ENCODE measurements at places on chromosomes 2 and 18.

GRCh38 chr2:172198908-172199307 is 96.2 kb upstream of the DLX2 start:
- DNase-seq = no peak

DNA sequence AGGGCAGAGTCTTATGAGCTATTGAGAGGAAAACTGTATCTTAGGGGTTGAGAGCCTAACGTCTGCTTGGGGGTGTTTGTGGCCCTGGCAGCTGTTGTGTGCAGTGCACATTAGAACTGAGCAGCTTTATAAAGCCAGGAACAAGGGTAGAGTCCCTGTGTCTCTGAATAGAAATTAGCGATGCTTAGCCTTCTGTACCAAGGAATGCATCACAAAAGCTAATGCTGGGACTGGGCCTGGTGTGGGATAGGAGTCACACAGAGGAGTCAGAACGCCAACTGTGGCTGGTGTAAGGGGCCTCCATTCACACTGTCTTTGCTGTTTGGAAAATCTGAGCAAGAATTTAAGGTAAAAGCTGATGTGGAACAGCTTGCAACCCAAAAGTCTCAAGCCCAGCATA is 283.2 kb downstream of the SOX11 start:
- DNase-seq = no peak

DNA sequence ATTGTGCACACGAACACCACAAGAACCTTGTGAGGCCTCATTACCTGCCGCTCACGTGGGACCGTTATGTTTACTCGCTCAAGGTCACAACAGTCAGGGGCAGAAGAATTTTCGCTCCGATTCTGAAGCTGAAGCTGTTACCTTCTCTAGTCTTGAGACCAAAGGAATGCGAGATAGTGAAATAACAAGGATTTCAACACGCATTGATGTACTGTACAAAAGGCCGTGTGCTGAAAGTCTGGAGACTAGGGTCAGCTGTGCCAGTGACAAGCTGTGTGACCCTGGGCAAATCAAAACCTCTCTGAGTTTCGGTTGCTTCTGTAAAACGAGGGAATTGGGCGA is 583 bp downstream of the NEMP2 start:
- DNase-seq = no peak

GRCh38 chr2:149307014-149307413 is 23.4 kb upstream of the LYPD6 start:
- DNase-seq = no peak

DNA sequence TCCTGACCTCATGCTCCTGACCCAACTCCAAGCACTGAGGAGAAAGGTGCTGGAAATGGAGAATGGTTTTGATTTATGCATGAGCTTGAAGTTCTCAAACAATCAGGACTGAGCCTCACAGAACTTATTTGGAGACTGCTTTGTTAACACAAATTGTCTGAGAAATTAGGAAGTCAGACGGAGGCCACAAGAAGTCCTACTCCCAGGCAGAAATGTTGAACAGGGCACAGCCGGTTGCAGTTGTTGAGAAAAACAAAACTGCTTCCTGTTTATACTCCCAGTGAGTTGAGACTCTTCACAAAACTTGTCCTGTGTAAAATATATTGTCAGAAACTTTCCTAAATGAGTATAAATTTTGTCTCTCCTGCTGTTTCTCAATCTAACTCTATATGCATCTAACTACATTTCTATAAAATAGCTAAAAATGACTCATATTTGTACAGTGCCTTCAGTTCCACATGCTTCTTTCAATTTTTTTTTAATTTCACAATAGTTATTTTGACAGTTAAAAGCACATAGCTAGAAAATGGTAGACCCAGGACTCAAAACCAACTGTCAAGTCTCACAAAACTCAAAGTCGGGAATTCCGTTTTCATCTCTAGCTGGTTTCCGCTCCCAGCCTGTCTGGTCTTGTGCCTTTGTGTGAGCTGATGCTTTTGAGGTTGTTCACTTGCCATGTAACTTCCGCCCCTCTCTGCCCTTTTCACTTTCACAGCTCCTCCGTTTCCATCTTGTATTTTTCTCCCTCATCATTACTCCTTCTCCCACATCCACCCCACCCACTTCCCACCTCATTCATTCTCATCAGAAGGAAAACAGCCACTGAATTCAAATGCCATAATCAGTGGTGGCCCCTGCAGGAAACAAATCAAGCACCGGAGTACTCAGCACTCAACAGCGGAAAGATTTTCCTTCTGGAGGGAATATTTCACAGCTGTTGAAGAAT is 215.0 kb downstream of the SUCLG1 start:
- no peak for DNase-seq

DNA sequence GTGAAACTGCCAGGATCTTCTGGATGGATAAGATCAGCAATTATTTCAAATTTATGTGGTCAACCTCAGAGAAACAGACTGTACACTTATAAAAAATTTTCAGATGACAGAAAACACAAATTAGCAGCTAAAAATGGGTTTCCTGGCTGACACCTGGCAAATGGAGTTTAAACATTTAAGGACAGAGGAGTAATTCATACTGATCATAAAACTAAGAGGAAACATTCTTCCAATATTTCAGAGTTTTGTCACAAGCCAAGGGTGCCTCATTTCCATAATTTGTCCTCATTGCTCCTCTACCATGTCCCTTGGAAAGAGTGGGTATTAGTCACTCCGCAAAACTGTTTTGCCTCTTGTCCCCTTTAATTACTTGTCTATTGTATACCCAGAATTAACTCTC is 70.2 kb downstream of the TMEFF2 start:
- DNase-seq = no peak

- DNase-seq = no peak
Measured at GRCh38 chr2:28821295-28821958, 10.8 kb downstream of the SPDYA start.

GRCh38 chr2:154623819-154624218 is 74.7 kb upstream of the KCNJ3 start:
- peak; percentile 21 for DNase-seq

- DNase-seq = peak; percentile 91
Measured at GRCh38 chr18:36352384-36352783, 54.9 kb downstream of the FHOD3 start.

DNA sequence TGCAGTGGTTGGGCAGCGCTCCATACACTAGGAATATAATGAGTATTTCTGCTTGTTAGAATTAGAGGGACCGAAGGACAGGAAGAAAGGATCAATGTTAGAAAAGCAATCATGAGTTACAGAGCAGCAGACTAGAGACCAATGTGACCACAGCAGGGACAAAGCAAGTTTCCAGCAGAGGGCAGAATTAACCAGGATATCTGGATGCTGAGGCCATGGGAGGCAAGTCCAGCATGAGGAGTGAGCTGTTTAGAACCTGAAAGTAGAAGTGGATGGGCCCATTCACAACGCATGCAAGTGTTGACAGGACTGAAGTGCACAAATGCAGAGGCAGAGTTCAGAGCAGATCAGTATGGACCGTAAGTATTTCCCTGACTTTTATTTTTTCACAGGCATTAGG is 910.4 kb upstream of the GYPC start:
- DNase-seq = no peak

DNA sequence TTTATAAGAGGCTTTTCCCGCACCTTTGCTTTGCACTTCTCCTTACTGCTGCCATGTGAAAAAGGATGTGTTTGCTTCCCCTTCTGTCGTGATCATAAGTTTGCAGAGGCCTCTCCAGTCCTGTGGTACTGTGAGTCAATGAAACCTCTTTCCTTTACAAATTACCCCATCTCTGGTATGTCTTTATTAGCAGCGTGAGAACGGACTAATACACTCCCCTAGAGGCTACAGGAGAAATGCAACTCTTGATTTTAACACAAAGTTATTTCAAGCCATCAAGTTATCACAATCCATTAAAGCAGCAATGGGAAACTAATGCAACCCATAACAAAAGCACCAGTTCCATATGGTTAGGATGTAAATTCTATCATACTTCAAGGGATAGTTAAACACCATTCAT is 1378.8 kb upstream of the DDX18 start:
- DNase-seq = no peak

DNA sequence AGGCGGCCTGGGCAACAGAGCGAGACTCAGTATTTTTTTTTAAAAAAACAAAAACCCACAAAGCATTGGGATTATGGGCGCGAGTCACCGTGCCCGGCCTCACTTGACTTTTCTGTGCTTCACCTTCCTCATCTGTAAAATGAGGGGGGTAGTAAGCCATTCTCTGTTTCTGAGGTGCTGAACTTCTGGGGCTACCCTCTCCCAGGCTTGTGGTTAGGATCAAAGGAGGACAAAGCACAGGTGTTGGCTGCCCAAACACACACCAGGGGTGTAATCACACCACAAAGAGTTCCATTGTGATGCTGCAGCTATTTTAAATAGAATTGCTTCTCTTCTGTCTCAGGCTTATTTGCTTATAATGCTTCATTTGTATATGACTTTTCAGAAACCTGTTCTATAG is 35.8 kb upstream of the INHBB start:
- DNase-seq = no peak

- no peak for DNase-seq
Measured at GRCh38 chr18:9952633-9953416, 39.0 kb downstream of the VAPA start.

GRCh38 chr2:108908713-108909070 is 80.3 kb downstream of the EDAR start:
- DNase-seq = no peak

DNA sequence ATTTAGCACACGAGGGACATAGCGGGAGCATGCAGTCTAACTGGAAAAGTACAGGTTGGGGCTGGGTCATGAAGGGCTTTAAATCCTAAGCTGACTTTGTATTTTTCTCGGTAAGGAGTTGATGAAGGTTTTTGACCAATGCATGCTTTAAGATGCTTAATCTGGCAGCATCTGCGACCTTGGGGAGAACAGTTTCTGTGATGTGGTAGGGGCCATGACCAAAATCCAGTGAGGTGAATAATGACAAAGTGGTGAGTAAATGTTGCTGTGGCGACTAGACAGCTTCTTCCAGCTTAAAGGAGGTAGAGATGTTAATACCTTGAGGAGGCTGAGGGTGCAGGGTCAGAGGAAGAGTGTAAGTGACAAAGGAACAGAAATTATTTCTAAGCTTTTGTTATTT is 174.6 kb upstream of the ALPP start:
- no peak for DNase-seq

GRCh38 chr2:189514104-189514503 is 66.5 kb downstream of the SLC40A1 start:
- DNase-seq = no peak

- no peak for DNase-seq
Measured at GRCh38 chr2:30770816-30771576, 36.2 kb downstream of the CAPN13 start.

DNA sequence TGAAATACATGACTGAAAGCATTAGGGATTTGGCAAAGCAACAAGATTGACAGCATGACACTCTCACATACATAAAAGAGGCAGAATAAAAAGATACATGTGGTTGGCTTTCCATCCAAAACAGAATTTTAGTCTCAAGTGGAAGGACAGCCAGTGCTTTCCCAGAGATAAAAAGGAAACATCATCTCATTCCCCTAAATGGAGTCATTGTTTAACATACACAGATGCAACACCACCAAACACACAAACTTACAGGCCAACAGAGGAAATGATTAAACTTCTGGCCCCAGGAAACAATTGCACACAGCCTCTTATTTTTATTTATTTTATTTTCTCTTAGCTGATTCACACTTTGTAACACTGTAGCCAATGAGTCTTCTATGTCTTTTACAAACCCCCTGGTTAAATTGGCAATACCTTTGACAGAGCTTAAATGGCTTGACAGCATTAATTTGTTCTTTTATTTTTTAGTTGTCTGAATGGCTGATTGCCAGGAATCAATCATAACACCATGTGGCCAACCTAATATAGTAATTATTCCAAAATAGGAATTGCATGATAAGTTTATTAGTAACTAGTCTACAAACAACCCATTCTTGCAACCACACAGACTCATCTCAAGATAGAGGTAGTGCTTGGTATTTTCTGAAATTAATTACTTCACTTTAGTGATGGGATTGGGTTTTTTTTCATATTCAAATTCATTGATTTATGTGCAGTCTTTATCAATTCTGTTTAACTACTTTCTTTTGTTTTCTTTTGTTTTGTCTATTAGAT is 190.5 kb downstream of the RND3 start:
- no peak for DNase-seq

DNA sequence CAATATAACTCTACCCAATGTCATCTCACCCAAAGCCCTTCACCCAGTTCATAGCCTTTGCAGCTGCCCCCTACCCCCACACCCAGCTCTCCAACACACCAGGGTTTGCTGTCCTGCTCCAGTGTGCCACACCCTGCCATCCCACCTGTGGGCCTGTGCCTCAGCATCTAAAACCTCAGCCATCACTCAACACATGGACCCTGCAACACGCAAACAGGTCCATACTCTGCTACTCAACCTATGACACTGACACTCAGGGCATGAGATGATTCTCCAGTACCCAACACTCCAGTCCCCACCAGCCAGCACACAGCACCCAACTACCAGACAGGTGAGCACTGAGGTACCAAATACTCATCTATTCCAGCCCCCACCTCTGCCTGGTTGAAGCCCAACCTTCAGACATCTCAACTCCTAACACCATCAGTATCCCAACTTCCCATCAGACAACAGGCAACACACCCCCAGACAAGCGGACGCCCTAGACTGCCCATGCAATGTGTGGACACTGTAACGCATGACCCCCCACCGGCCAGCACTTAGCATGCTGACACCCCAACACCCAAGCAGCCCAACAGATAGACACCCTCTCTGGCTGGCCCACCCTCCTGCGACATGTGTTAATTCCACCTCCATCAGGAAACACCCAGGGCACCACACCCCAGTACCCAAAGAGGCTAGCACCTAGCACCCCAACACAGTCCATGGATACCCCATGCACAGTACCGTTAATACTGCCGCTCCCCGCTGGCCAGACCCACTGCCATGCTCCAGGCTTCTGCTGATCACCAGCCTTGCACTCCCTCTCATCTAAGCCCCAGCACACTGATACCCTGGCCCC is 25.0 kb downstream of the ZAP70 start:
- no peak for DNase-seq

- no peak for DNase-seq
Measured at GRCh38 chr2:204049635-204050034, 113.1 kb downstream of the ICOS start.

DNA sequence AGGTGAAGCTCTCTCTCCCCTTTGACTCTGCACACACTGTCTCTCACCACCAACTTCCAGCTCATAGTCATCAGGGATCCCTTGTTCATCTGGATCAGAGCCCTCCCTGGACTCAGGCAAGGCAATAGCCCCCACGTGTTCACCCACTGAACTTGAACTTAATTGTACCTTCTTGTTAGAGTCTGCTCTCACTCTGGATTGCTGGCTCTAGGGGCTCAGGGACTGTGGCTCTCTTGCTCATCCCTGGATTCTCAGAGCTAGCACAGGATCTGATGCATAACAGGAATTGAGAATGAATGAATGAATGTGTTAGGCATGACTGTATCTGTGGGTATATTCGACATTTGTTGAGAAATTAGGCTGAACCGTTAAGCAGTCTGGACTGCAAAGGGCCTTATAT is 16.7 kb upstream of the ASAP2 start:
- no peak for DNase-seq

- DNase-seq = no peak
Measured at GRCh38 chr18:22684268-22684667, 248.9 kb upstream of the RBBP8 start.

GRCh38 chr2:53969968-53970723 is 647 bp downstream of the PSME4 start:
- DNase-seq = no peak

Data from stromal cell of bone marrow (primary cell).